ENCODE measurements at places on chromosomes 4 and X.

- DNase-seq = no peak
Observed at GRCh38 chr4:37653601-37654000, 32.6 kb downstream of the RELL1 start.

GRCh38 chr4:52752936-52753335 lies 1.7 kb upstream of the ERVMER34-1 start:
- DNase-seq = no peak

- DNase-seq = no peak
Observed at GRCh38 chrX:37912304-37912703, 64.9 kb upstream of the DYNLT3 start.

- no peak for DNase-seq
Observed at GRCh38 chrX:9832811-9833210, 46.6 kb downstream of the SHROOM2 start.
